Lower lobe of right lung (tissue), 2 donors: ENCODE measurements at places on chromosomes 3 and 15. TPM values are rescaled to one million over a fixed set of nuclear protein-coding genes. Genes with fewer than 3 reads are reported as not detected.

DNA sequence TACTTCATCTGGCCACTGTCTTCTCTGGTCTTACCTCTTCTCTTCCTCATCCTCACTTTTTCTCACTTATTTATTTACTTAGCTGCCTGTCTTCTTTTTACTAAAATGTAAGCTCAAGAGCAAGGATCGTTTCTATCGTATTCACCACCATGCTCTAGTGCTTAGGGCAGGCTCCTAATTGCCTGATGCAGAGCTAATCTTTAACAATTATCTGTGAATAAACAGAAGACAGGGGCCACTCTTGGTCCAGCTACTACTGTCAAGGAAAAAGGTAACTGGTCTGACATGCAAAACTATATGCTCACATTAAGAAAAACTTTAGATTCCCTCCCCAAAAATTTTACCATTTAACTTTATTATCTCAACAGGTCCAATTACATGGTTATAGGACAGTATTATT lies 17.5 kb downstream of the PIK3R4 start:
- no peak for DNase-seq

- no peak for DNase-seq
These were observed 54.2 kb downstream of the MAP4 start for GRCh38 chr3:47961815-47962606.

DNA sequence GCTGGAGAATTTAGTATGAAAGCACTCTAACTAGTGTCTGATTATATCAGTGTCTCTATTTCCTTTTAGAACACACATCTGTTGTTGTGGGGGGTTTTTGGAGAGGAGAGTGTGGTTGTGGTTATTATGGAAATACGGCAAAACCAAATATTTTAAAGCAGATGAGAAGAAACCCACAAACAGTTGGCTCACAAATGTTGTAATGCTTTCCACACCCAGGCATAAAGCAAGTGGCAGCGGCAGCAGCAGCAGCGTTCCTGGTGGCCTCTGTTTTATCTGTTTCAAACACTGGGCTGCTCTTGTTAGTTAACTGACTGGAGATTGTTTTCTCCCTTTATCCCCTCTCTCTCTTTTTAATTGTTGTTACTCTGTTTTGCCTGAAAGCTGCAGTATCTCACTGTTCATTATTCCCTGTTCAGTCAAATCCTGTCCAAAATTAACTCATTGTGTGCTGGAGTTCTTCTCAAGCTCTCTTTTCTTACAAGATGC lies 1045.5 kb upstream of the NR2F2 start:
- no peak for DNase-seq

GRCh38 chr3:170711786-170712185 lies 125.9 kb upstream of the SLC7A14 start:
- DNase-seq: no peak

DNA sequence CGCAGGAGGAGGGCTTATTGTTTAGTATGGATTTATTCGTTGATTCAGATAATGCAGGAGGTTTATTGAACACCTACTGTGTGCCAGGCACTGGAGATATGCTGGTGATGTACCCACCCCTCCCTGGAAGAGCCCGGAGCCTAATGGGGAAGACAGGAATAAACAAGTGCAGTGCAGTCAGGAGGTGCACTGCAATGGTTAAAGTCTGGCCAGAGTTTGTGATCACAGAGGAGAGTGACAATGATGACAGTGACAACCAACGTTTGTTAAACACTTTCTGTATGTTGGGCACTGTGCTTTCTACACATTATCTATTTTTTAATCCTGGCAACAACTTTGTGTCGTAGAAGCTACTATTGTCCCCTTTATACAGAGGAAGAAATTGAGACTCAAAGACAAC lies 70.4 kb downstream of the THSD4 start:
- DNase-seq: no peak

DNA sequence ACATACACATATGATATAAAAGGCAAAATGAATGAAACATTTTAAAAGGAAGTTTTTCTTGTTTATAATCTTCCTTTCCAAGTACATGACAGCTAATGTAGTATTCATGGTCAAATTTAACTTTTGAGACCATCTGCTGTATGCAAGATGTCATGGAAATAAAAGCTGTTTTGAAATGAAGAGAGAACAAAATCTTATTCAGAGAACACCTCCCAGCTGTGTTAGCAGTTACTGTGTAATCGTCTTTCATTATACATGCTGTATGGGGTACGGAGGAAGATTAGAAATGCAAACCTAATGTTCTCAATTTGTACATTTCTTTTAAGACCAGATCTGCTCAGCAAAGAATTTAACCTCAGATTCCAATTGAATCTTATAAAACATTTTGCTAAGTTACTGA lies 1182.3 kb downstream of the OTOL1 start:
- no peak for DNase-seq

DNA sequence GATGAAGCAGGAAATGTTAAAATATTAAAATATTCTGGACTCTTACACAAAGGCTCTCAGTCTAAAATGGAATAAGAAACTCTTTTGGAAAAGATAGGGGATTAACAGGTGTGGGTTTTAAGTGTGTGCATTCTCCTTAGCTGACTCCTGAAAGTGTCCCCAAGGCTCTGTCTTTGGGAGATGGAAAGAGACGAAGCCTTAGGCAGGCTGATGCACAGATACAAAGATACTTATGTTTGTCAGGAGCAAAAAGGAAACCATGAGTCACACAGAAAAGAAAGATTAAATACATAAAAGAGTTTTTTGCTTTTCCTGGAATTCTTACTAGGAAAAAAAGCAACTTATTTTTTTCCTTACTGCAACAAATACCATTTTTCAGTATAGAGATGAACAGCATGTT lies 23.8 kb upstream of the ABI3BP start:
- DNase-seq: no peak

DNA sequence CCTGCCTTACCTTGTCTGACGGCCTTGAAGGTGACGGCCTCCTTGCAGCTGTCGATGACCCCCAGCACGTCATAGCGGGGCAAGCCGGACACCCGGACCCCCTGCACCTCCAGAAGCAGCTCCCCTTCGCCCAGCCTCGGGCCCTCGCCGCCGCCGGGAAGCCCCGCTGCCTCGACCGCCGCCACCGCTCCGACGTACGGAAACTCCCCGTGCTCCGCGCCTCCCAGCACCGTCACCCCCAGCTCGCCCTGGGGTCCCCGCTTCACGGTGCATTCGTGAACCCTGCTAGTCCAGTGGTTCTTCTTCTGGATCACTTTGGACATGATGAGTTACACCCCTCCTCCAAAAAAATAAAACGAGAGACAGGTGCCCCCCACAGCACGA lies 740 bp downstream of the MAGI1 start:
- peak; percentile 48 for DNase-seq

GRCh38 chr3:151265866-151266265 lies 12.5 kb downstream of the P2RY14 start:
- peak; percentile 45 for DNase-seq

DNA sequence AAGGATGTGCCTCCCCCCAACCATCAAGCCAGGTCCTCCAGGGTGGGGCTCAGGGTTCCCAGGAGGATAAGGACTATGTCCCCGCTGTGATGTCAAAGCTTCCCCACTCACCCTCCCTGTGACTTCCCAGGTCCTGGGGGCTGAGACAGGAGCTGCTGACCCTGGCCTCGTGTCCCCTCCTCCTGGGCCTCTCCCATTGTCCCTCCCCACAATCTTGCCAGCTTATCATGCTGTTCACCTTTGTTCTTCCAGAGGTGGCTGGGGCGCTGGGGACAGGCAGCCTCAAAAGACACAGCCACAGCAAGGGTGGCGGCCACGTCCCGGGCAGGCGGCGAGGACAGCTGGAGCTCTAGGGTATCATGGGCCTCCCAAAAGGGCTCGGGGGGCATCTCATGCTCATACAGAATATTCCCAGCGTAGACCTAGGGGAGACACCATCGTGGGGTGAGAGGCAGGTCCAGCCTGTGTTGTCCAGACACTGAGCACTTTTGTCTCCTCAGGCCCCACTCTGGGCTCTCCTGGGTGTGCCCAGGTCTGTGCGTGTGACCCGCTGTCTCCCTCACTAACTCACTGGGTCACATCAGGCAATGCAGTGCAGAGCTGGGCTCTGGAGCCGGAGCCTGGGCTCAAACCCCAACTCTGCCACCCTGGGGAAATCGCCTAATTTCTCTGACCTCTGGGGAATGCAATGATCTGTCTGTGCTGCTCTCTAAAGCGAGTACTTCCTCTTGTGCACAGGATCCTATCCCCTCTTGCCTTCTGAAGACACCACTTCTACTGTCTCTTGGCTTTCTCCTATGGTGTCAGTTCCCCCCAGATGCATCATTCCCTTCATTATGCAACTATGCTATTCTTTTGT lies 30.0 kb downstream of the SNX33 start:
- no peak for DNase-seq

DNA sequence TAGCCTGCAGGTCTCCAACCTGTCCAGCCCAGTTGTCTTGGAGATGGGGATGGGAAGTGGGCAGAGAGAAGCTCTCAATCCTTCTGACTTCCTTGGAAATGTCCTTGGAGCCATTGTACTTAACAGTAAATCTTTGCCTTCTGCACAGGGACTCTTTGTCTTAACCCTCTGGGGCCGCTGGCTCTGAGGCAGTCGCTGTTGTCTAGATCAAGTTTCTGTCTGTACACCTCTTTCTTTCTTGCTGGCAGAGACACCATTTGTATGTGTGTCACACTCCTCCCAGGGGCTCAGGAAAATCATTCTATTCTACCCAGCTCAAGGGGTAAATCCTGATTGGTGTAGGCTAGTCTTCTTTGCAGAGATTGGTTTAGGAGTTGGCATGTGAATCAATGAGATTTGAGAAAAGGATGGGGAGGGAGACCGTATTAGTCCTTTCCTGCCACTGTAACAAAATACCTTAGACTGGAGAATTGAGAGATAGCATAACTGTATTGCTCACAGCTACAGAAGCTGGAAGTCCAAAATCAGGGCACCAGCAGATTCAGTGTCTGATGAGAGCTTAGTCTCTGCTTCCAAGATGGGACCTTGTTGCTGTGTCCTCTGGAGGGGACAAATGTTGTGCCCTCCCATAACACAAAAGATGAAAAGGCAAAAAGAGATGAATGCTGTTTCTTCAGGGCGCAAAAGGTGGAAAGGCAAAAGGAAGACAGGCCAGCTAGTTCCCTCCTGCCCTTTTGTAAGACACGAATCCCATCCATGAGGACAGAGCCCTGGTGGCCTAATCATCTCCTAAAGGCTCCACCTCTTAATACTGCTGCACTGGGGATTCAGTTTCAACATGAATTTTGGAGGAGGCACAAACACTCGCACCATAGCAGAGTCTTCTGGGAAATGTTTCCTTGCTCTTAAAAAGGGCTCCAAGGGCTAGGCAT lies 66.3 kb downstream of the PPCDC start:
- DNase-seq: no peak

- DNase-seq: no peak
These were observed 5.7 kb downstream of the NMNAT3 start for GRCh38 chr3:139671863-139672646.

DNA sequence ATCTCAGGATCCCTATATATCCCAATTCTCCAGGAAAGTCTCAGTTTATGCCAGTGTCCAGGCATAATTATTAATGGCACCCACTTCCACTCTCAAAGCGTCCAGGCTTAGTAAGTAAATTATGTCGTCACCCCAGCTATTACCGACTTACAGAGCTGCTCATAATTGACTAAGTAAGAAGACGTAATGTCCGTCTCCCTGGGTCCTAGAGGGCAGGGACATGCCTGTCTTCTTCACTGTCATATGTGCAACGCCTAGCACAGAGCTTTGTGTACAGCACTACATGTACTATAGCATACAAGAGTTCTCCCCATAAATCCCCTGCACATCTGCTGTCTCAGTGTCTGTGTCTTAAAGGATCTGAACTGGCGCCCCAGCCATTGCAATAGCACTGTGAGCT lies 23.9 kb upstream of the HRH1 start:
- DNase-seq: no peak

- no peak for DNase-seq
These were observed 76.7 kb downstream of the FEM1B start for GRCh38 chr15:68354268-68354667.

- no peak for DNase-seq
These were observed 210.2 kb downstream of the THSD4 start for GRCh38 chr15:71325481-71325880.

GRCh38 chr15:67575039-67575502 lies 32.6 kb downstream of the MAP2K5 start:
- no peak for DNase-seq

- DNase-seq: no peak
These were observed 344.5 kb downstream of the FGF12 start for GRCh38 chr3:192382861-192383260.

DNA sequence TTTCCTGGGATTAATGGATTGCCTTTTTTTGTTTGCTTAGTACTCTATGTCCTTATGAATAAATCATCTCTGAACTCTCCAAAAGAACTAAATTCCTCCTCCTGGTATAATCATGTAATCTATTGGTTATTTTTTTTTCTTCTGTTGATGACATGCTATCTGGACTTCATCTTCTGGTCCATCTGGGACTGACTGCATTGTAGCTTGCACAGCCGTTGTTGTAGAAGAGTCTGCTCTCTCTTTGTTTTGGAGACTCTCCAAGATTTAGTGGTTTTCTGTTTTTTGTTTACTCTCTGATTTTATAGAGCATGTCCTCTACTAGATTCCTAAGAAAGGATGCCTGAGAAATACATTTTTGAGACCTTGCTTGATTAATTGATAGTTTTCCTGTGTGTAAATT lies 19.1 kb downstream of the IREB2 start:
- no peak for DNase-seq

DNA sequence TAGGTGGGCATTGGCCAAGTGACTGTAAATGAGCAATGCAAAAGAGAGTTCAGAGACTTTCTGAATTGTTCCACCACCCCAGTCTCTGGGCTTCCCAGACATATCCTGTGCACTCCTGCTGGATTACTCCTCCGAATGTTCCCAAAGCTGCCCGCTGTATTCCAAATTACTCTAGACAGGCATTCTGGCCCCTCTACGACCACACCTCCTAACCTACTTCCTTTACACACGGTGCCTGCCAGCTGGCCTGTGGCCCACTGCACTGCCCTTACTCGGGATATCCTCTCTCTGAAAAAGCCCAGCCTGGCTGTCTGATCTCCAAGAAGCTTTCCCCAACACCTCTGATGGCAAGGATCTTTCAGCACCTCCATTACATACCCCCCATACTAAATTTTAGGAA lies 66.6 kb downstream of the DUT start:
- peak; percentile 67 for DNase-seq

- DNase-seq: no peak
These were observed 53.1 kb upstream of the XCR1 start for GRCh38 chr3:46080124-46080968.

- peak; percentile 56 for DNase-seq
These were observed 35.7 kb upstream of the ZNF770 start for GRCh38 chr15:35023804-35024203.

Gene FBXL22
- 1.4 TPM for total RNA-seq

Gene EPHA6
- total RNA-seq: 0.53 TPM

Gene WDR53
- total RNA-seq: 9.5 TPM

Gene GABRR3
- total RNA-seq: not detected

Gene NPHP3
- 31.2 TPM for total RNA-seq

Gene KLHL40
- not detected for total RNA-seq

Gene CRABP1
- total RNA-seq: not detected

Gene FMN1
- total RNA-seq: 38.8 TPM

Gene PLA1A
- 13.1 TPM for total RNA-seq

Gene PLXND1
- total RNA-seq: 233 TPM

Gene ACKR2
- total RNA-seq: 5.3 TPM

Gene TTC21A
- total RNA-seq: 18.8 TPM

Gene CCR3
- not detected for total RNA-seq

Gene IL17RE
- total RNA-seq: 21.5 TPM

Gene FOXB1
- total RNA-seq: not detected

Gene FETUB
- total RNA-seq: not detected

Gene KCNMB2
- 0.56 TPM for total RNA-seq
